D721Med (cell line): ENCODE measurements at places on chromosomes 5 and 9.

DNA sequence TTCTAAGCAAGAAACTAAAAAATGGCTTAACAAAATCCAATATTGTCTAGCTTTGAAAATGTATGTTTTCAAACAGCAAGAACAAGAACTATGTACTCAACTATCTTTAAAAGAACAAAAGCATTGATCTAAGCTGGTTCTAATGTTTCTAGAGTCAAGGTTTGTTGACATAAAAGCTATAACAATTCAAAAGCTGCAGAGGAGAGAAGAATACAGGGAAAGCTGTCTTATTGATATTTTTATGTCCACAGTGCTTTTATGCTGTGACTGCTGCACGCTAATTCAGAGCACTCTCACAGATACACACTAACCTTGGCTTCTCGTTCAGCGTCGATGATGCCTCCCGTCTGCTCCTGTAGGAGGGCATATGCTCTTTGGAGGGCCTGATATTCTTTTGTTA is 129.5 kb upstream of the DPYSL3 start:
- no peak for DNase-seq

GRCh38 chr5:127280491-127281220 is 9.9 kb upstream of the MEGF10 start:
- DNase-seq: no peak

GRCh38 chr5:55364537-55365055 is 56.8 kb downstream of the MTREX start:
- DNase-seq: no peak

DNA sequence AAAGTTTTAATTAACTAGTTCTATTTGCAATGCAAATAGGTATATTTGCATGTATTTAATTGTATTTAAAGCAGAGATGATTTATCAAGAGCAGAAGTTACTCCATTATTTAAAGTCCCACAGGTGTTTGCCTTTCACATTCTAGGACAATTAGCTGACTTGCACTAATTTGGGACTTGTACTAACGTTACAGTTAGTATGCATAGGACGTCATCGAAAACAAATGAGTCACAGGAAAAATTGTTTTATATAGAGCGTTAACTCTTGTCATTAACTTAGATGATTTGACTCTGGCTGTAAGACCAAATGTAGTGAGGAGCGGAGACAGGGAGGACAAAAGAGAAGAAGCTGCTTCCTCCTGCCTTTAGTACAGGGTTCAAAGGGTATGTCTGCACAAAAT is 126.1 kb upstream of the IFNE start:
- DNase-seq: no peak

DNA sequence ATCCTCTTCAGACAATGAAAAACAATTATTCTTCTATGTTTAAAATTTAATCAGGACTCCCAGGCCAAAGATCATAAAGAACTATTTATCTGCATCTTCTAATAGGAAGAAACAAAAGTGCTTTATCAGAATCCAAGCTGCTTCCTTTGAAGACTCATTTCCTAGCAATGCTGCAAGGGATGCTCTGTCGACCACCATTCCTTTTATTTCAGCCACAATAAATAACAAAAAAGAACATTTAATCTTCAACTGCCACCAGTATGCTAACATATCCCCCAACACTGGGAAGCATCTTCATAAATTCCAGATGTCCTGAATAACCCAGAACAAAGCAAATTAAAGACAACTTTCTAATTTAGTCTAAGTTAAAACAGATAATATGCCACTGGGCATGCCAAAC is 68.7 kb downstream of the PKD2L2 start:
- DNase-seq: no peak

DNA sequence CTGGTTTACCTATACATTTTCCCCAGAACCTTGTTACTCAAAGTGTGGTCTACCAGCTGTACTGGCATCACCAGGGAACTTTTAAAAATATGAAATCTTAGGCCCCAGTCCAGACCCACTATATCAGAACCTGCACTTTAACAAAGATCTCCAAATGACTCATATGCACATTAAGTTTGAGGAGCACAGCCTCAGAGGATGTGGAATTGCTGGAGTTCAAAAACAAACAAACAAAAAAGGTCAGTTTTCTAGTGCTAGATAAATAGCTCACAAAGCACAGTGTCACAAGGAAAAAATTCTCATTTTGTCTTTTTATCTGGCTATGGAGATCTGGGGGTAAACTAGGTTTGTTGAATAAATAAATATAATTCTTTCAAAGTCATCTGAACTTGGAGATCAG is 68.9 kb upstream of the ANKRD55 start:
- no peak for DNase-seq

DNA sequence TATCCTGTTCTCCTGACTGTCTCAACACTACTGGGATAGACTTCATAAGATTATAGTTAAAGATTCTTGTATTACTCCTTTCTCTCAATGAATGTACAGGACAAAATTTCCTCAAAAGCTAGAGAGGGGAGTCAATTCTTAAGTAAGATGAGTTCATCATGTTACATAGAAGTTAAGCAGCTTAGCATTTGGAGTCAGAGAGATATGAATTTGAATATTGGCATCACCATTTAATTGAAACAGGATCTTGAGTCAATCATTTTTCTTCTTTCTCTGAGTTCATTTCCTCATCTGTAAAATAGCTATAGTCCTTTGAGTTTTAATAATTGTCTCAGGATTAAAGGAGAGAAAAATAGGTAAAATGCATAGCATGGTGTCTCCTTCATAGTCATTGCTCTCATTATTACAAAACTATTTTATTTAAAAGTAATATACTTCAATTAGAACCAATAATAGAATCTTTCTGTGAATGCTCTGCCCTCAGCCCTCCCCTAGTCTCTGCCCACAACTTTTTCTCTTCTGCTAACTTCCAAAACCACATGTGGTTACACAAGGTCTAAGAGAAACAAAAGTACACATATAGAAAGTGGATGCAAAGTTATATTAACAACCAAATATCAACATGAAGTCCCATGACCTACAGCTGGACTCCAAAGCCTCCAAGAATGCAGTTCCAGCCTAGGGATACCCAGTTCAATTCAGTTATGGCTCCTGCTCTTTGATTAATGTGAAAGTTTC is 265.6 kb downstream of the TLE1 start:
- no peak for DNase-seq

- DNase-seq: no peak
Observed at GRCh38 chr5:73950441-73950873, 324.5 kb downstream of the ARHGEF28 start.

GRCh38 chr9:127118597-127119319 is 3.7 kb downstream of the ANGPTL2 start:
- no peak for DNase-seq

DNA sequence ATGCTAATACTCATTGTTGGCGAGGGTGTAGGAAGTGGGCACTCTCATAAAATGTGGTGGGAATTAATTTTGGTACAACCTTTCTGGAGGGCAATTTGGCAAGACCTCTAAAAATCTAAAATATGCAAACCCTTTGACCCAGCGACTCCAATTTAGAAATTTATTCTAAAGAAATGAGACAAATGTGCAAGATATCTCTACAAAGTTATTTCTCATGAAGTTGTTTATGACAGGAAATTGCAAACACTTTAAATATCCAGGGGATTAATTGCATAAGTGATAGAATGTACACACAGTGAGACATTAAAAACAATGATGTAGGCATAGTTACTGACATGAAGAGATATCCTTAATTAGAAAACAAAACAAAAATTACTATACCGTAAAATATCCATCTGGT is 246.3 kb upstream of the MAP3K1 start:
- no peak for DNase-seq

- DNase-seq: no peak
Observed at GRCh38 chr5:125261505-125262250, 515.2 kb upstream of the ZNF608 start.

GRCh38 chr5:71905834-71906711 is 187.0 kb downstream of the CARTPT start:
- DNase-seq: no peak

DNA sequence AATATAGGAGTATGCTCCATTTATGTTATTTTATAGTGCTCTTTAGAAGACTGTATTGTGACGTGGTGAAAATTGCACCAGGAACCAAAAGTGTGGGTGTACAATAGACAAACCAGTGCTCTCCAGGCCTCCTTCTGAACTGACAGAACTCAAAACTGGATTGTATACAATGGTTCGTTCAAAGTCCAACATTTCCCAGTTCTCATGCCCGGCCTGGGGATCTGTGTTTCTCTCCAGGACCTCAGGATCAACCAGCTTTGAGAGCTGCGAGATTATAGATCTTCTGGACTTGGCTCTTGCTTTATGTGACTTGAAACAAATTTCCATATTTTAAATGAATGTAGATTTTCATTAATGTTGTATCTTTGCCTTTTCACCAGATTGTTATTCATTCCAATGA is 60.8 kb upstream of the CER1 start:
- DNase-seq: no peak

GRCh38 chr9:14369011-14369410 is 55.1 kb upstream of the NFIB start:
- no peak for DNase-seq

GRCh38 chr5:57324181-57324580 is 150.3 kb downstream of the GPBP1 start:
- DNase-seq: no peak
